Ovary (tissue), 10 donors: ENCODE measurements at places on chromosomes 7 and 10. TPM values are rescaled to one million over a fixed set of nuclear protein-coding genes. Genes with fewer than 3 reads are reported as not detected.

The CUZD1 gene
- total RNA-seq, result 2.9 TPM

The AOAH gene
- 2.9 TPM for total RNA-seq

The PRPS1L1 gene
- total RNA-seq, result not detected

The DBF4 gene
- total RNA-seq, result 12.0 TPM

The SUPV3L1 gene
- total RNA-seq, result 39.8 TPM

The TEX47 gene
- total RNA-seq, result not detected

The BHLHA15 gene
- total RNA-seq, result 0.34 TPM

The ADAM12 gene
- total RNA-seq, result 10.3 TPM

The GNG11 gene
- 64.1 TPM for total RNA-seq

The SNCG gene
- total RNA-seq, result 19.6 TPM

The ZFYVE27 gene
- 22.8 TPM for total RNA-seq

The PPP1R17 gene
- 0.11 TPM for total RNA-seq

The NFKB2 gene
- 18.5 TPM for total RNA-seq

The IKZF1 gene
- 5.2 TPM for total RNA-seq
